ENCODE measurements at places on chromosomes 2 and 18.

DNA sequence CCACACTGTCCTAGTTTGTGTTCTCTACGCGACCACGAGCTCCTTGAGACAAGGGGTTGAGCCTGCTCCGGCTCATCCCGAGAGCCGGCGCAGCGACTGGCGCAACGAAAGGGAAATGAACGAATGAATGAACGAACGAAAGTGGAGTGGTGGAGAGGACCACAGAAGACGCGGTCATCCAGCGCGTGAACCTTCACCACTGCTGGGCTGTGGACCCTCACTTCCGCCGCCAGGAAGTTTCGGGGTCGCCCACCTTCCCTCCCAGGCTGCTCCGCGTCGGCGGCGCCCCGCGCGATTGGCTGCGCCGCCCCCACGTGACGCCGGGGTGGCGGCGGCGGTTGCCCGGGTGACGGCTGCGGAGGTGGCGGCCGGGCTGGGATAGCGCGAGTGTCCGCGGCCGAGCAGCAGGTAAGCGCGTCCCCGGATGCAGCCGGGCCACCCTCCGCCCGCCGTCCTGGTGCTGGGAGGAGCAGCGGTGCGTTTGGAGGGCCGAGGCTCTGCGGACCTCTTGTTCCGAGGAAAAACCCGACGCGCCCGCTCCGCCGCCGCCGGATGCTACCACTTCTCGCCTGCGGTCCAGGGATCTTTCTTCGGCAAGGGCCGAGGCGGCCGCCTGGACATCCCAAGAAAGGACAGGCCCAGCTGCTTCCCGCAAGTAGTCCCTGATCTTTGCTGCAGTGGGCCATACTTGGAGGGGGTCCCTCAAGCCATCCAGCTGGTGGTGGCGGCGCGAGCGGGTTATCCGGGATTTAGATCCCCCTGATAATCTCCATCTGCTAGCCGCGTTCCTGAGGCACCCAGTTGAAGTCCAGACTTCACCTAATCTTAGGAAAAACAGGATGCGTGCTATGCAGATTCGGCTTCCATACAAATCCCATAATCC, at the start of gene ARMC9:
Gene ARMC9, plus strand, starts transcription at position 341 of the 883 bp plus-strand sequence. CDS start 7,608 bp downstream, outside the sequence.
- peak; percentile 45 for DNase-seq

GRCh38 chr2:8598295-8599165, 83.3 kb upstream of the ID2 start:
- no peak for DNase-seq

DNA sequence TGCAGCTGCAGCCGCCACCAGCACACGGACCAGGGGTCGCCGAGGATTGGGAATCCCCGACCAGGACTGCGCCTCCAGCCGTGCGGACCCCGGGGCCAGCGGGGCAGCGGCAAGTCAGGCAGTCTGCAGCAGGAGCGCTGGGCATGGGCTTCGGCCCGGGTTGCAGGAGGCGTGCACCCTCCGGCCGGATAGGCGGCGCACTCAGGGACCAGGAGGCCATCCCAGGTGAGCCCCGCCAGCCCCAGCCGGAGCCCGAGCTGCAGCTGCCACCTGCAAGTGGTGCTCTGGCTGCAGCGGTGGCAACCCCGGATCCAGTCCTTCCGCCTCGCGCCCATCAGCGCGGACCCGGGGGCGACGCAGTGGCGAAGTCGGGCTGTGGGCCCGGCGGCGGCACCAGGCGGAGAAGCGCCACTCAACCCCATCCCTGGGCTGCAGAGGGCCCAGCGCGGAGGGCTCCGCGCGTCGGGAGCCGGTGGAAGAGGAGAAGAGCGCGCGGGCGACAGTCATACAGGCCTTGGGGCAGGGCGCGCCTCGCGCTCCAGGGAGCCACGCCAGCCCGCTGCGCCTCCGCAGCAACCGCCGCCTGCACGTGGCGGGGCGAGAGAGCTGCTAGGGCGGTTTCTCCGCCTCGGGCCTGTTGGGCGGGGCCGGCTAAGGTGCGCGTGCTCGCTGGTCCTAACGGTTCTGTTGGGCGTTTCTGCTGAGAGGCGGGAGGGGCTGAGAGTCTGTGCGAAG, 73.8 kb downstream of the RPIA start:
- no peak for DNase-seq

DNA sequence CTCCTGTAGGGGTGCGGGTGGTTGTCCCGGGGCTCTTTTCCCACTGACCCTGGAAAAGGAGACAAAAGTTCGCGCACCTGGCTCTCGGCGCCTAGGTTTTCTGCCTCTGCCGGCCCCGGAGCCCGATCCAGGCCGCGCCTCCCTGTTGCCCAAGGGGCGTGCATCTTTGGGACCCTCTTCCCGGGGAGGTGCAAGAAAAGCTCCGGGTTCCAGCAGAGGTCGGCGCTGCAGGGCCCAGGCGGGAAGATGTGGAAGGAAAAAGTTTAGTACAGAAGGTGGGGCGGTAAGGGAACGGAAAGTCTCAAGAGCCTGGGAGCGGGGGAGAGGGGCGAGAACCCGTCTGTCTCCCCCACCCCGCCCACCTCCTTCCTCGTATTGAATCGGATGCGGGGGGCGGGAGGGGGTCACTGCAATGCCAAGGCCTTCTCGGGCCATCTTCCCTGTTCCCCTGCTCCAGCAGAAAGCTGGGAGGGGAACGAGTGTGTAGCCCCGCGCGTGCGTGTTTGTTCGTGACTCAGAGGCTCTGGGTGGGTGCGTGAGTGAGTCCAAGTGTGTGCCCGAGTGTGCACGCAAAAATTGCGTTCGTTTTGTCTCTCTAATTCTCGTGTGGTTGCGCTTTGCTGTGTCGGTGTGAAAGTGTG, 6.3 kb upstream of the EN1 start:
- no peak for DNase-seq

- no peak for DNase-seq
Measured at GRCh38 chr2:183519371-183520056, 395.3 kb downstream of the NUP35 start.

DNA sequence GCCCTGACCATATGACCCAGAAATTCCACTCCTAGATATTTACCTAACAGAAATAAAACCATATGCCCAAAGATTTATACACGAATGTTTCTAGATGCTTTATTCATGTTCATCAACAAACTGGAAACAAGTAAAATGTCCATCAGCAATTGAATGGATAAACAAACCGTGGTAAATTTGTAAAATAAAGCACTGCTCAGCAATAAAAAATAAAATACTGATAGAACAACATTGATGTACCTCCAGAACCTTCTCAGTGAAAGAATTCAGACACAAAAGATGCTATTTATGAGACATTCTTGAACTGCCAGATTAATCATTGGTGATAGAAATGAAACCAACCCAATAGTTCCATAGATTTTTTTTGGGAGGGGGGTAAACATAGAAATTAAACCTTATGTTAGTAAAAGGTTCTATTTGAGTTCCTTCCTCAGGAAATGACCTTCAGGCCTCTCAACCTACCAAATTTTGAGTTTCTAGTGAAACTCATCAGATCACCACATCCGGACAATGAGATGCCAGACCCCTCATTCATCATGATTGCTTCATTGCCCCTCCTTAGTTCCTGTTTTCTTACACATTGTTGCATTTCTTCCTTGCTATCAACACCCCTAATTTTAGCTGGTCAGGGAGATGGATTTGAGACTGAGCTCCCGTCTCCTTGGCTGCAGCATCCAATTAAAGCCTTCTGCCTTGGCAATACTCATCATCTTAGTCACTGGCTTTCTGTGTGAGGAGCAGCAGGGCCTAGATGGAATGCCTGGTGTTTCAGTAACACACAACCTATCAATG, 203.5 kb downstream of the LPIN1 start:
- no peak for DNase-seq

DNA sequence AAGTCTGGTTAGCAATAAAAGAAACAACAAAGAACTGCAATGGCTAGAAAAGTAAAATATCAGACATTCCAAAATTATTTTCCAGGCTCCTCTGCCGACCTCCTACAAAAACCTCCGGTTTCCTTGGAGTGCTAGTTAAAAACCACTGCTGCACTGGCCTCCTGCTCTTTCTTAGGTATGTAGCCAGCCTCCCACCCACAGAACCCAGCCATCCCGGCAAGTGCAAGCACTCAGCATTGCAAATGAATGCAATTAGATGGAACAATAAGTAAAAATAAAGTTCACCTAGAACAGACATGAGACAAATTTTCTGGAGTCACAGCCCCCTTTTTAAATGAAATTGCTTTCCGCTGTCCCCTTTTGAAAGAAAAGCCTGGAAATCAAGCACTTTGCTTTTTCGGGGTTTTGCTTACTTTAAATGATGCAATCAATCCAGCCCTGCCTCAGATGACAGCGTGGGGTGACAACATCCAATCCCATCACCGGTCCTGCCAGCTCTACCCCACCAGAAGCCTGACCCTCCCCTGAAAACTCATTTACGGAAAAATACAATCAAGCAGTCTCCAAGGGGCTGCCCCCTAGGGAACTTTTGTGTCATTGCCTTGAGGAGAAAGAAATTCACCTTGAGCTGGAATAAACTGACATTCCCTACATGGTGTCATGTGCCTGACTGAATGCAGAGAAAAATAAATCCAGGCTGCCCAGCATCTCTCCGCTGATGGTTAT, 199.8 kb downstream of the EPHA4 start:
- DNase-seq, result no peak

GRCh38 chr2:15177103-15177502, 384.0 kb downstream of the NBAS start:
- peak; percentile 39 for DNase-seq

DNA sequence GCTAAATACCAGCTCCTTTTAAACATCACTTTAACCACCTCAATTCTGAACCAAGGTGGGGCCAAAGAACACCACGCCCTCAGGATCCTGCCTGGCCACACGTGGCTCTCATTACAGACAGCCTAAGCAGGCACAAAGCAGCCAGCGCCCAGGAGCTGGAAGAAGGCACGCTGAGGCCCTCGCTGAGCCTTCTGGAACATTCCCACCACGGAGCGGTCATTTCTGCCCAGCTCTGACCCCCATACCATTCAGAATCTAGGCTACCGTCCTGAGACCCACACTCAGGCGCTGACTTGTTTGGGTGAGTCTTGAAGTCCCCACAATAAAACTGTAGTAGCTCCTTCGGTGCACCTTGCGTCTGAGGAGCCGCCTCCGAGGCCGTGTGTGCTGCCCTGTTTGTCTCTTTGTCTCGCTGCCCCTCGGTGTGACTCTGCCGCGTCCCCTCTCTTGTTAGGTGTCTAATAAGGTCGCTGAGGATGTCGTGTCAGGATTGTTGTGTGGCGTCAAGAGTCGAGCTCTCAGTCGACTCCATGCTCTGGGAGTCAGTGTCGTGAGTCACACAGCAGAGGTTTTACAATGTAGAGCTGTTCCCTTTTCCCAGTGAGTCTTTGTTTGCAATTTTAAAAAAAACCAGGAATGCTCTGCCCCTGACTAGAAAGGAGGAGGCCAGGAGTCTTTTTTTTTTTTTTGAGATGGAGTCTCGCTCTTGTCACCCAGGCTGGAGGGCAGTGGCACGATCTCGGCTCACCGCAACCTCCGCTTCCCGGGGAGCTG, 242.4 kb downstream of the KLHL29 start:
- no peak for DNase-seq

- DNase-seq, result no peak
Measured at GRCh38 chr18:27894746-27895145, 282.2 kb downstream of the CDH2 start.

- no peak for DNase-seq
Measured at GRCh38 chr2:34308140-34308539, 709.0 kb upstream of the FAM98A start.

DNA sequence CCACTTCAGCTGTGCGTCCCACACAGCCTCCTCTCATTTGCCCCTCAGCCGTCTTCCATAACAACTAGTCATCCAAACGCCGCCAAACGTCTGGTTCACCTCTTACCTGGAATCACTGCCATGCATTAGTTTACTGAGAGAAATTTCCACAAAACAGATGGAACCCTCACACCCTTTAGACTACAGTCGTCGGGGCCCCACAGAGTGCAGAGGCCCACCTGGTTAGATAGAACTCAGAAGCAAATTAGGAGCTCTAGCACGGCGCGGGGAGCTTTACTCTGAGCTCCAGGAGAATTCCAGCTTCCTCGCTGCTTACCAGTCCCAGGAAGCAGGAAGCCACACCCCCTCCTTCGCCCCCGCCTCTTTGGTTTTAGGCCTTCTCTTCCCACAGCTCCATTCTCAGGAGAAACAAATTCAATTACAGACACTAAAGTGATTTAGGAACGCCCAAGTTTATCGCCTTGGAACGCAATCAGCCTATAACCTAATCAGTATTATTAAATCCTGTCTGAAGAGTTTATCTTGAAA, 9.4 kb downstream of the RNU2-63P start:
- DNase-seq, result no peak

GRCh38 chr2:237639836-237640220, 12.4 kb downstream of the LRRFIP1 start:
- no peak for DNase-seq

GRCh38 chr2:43276266-43276941, 50.0 kb upstream of the ZFP36L2 start:
- DNase-seq, result no peak

GRCh38 chr18:58911241-58911640, 46.6 kb downstream of the ZNF532 start:
- no peak for DNase-seq

DNA sequence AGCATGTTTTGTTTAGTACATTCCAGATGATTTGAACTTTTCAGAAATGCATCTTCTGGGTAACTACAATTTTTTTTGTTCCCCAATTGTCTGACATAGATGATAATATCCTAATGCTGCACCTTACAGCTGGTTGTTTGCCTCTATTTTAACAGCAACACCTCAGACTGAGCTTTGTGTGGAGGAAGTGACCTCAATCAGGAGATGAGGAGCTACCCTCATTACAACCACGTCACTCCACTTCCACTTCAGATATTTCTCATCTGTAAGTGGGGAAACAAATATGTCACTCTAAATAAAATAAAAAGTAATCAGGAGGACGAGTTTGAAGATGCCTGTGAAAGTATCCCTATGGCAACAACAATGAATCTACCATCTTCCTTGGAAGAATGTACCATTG, 12.1 kb upstream of the SRSF7 start:
- no peak for DNase-seq

- DNase-seq, result no peak
Measured at GRCh38 chr2:45980161-45980865, 316.9 kb upstream of the EPAS1 start.

DNA sequence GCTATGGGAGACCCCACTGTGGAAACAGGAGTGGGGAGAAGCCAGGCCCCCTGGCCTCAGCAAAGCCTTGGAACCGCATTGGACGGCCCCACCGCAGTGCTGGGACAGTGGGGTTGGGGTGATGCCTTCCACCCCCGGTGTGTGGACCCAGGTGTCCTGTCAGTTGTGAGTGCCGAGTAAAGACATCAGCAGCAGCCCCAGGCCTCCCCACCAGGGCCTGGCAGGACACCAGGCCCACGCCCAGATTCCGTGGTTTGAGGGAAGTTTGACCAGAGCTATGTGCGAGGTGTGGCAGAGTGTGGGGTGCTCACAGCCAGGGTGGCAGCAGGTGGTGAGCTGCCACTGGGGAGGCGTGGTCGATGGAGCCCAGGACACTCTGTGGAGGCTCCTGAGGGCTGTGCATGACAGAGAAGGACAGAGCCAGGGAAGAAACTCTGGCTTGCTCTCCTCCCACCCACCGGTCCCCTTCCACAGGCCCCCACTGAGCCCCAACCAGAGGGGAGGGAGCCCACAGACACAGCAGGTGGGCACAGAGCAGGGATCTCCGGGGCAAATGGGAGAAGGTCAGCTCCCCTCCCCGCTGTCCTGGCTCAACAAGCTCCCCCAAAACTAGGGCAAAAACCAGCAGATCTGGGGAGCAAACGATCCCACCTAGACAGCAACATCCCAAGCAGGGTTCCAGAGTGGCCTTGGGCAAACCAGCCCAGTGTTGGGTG, 69.1 kb downstream of the TWIST2 start:
- no peak for DNase-seq

- DNase-seq, result no peak
Measured at GRCh38 chr18:77059294-77059916, 73.2 kb downstream of the MBP start.
